GM04503 (cell line): ENCODE measurements at places on chromosomes 11 and 22.

DNA sequence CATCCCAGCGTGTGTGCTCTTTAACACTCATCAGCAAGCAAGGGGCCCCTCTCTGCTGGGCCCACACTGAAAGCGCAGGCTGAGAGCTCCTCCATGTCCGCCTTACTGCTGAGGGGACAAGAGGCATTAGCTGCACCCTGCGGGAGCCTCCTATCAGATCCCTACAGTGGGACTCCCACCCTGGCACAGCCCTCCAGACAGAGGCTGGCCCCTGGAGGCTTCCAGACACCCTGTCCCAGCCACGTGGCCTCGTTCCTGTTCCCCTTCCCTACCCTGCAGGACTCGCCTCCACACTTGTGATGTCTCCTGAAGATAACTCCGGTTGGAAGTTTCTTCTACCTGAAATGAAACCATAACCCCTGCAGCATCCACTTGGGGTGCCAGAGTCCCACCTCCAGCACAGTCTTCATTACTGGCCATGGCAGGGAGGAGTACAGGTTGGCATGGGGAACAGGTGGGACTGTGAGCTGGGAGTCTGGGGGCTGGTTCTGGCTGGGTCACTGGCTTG lies 5.0 kb upstream of the SH3BP1 start:
- DNase-seq, result no peak

- no peak for DNase-seq
These were observed 599 bp downstream of the TIMM10B start for GRCh38 chr11:6481924-6482275.

DNA sequence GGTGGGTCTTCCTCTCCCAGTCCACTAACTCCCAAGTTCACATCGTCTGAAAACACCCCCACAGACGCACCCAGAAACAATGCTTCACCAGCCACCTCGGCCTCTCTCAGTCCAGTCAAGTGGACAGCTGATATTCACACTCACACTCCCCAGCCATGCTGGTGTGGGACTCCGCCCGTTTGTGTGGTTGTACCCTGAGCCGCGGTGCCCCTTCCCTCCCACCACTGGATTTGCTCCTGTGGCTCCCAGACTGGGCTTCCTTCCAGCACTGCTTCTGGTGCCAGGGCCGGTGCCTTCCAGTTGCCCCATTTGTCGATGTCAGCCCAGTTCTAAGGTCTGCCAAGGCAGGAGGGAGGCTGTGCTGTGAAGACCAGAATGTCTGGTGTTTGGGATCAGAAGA lies 37.9 kb upstream of the PLET1 start:
- no peak for DNase-seq

GRCh38 chr11:914747-915501 lies 4.3 kb upstream of the CHID1 start:
- DNase-seq, result no peak

- no peak for DNase-seq
These were observed 13.2 kb upstream of the TTC36 start for GRCh38 chr11:118514103-118514502.

GRCh38 chr11:116124922-116125714 lies 620.9 kb upstream of the CADM1 start:
- no peak for DNase-seq

- DNase-seq, result peak; percentile 83
These were observed 223.6 kb downstream of the ADAMTS15 start for GRCh38 chr11:130671801-130672700.

DNA sequence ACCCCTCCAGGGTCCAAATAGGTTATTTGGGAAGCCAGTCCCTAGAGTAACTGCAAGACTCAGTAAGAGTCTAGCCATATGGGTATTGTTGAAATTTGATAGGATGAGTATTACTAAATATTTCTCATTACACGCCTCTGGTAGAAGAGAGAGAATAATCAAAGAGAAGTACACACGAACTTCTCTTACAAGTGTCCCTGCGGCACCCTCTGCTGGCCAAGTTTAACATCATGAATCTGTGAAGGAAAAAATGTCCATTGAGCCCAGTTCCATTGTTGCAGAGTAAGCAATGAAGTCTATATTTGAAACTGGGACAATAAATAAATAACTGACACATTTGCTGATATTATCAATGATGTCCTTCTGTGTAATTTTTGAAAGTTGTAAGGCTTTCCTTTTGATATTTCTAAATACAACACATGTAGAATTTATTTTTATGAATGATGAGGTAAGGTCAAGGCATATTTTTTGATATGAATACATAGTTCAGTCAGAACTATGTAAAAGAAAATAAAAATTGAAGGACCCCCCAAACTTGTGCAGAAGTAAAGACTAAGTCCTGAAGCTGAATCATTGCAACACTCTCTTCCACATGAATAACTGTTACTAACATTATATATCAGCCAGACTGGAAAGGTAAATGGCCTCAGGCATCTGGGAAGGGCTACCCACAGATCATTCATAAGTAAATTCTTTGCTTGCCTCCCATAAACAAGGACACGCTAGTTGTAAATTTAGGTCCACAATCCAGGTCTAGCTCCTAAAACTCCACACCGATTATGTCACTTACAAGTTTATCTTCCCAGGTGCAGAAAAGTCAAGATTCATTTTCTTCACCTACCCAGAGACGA lies 10.0 kb downstream of the OR51L1 start:
- peak; percentile 8 for DNase-seq

DNA sequence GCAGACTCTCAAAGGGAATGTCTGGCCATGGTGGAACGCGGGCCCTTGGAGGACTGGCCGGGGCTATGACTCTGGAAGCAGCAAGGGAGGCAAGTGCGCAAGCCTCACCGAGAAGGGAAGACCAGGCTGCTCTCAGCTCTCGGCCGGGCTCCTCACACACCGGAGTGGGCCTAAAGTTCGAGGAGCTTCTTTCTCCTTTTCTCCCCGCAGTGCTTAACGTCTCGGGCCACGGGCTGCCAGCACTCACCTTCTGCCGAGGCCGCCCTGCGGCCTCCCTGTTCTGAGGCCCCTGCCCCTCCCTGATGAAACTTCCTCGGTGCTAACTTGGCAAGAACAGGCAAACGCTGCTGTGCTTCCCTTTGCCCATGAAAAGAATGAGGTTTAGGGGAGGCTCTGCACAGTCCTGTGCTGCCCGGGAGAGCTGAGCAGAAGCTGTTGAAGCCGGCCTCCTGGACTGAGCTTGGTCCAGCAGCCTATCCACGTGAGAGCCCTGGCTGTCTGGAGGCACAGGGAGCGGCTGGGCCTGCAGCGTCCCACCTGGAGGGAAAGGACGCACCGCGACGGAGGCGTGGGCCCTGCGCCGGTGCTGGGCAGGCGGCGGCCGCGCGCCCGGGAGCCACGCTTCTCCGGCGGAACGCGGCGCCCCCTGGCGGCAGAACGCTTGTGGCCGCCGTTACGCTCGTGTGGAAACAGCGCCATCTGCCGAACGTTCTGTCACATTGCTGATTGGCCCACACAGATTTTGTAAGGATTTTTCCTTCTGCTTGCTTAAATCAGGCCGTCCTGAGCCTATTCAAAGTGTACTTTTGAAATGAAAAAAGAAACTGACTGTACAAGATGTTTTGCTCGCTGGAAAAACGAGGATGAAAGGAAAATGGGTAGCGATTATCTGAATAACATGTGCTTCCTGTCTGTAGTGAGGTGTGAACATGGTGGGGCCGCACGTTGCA lies 65.0 kb upstream of the TMEM45B start:
- DNase-seq, result no peak

DNA sequence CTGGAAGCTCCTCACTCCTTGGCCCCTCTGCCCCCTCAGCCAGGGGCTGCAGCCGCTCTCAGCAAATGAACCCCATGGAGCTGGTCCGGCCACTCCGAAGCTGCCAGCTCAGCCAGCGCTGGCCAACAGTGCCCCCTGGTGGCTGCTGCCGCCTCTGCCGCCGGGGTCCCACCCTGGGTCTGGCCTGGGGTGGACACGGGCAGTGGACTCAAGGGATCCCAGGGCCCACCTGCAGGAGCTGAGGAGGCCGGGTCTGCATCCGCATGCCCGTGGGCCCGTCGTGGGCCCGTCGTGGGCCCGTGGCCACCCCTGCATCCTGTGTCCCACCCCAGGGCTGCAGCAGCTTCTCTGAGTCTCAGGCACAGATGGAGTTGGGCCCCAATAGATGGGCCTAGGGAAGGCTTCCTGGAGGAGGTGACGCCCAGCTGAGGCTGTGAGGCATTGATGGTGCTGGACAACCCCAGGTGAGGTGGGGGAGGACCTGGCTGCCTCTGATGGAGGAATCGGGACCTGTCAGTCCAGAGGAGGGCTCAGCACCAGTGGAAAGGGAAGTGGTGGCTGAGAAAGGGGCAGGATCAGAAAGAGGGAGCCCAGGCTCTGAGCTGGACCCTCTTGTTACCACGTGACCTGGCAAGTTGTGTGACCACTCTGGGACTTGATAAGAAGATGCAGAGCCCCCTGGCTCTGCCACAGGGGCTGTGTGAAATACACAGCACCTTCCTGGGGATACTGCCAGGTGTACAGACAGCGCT lies 522.3 kb downstream of the BRD1 start:
- DNase-seq, result no peak

- no peak for DNase-seq
These were observed 11.3 kb downstream of the PHLDA2 start for GRCh38 chr11:2917842-2918490.

- DNase-seq, result no peak
These were observed 21.4 kb downstream of the TPBGL start for GRCh38 chr11:75261902-75262361.

- DNase-seq, result peak; percentile 79
These were observed 204.4 kb downstream of the ADAMTS15 start for GRCh38 chr11:130652671-130653335.

DNA sequence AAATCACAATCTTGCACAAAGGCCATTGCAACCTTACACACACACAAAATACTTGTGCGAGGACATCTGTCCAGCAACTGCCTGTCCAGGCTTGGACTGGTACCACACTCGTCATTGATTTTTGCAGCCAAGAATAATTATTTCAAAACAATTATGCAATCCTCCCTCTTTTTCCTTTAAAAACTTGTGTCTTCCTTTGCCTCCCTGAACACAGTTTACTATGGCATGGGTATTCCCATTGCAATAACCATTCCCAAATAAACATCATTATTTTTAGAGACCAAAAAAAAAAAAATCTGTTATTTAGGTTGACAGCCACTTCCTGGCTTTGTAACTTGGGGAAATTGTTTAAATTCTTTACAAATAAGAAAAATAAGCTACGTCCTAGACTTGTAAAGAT lies 54.0 kb downstream of the C11orf91 start:
- no peak for DNase-seq

GRCh38 chr11:128565881-128566280 lies 21.5 kb downstream of the ETS1 start:
- no peak for DNase-seq

DNA sequence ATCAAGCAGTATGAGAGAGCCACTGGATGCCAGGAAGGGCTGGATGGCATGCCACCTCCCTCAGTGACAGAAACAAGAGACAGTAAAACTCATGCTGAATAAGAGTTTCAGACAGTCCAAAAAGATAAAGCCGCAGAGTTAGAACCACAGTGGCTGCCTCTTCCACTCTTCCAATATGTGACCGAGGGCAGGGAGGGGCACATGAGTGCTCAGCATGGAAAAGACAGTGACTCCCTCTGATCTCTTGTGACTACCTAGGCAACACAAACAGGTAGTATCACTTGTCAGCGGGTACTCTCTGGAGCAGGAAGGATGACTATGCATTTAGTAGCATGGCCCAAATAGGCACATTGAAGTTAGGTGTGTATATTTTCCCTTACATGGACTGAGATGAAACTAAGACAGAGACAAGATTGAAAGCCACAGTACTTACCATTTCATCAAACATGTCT lies 295.4 kb downstream of the CADM1 start:
- no peak for DNase-seq

DNA sequence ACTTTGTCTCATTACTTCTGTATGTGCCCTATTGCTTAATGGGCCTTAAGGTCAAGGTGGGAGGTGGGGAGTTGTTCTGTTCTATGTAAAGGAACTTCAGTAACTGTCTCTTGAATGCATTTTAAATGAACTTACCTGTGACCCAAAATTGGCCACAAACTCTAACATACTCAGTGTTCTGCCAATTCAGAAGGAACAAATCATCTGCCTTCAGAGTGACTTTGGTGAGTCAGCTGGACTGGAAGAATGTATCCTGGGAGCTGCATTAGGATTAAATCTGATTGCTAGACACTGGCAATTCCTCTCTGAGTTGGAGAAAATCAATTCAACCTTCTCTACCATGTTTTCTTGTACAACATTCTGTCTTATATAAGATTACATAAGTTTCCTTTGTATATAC lies 1104.8 kb downstream of the DLG2 start:
- no peak for DNase-seq

DNA sequence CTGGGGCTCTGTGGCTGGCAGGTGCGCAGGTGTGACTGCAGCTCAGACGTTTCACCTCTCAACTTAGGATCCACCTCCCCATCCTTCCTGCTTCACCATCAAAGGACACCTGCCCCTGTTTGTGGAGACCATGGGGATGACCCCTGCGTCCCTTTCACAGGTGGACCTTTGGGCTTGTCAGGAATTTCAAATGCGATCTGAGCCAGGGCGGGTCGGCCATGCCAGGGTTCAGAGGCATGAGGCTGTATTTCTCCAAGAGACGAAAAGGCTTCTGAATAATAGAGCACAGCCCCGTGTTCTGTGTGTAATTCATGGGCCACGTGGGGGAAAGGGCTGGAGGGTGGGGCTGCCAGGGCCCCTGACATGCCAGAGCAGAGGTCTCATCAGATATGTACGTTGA lies 668.0 kb downstream of the BRD1 start:
- no peak for DNase-seq

DNA sequence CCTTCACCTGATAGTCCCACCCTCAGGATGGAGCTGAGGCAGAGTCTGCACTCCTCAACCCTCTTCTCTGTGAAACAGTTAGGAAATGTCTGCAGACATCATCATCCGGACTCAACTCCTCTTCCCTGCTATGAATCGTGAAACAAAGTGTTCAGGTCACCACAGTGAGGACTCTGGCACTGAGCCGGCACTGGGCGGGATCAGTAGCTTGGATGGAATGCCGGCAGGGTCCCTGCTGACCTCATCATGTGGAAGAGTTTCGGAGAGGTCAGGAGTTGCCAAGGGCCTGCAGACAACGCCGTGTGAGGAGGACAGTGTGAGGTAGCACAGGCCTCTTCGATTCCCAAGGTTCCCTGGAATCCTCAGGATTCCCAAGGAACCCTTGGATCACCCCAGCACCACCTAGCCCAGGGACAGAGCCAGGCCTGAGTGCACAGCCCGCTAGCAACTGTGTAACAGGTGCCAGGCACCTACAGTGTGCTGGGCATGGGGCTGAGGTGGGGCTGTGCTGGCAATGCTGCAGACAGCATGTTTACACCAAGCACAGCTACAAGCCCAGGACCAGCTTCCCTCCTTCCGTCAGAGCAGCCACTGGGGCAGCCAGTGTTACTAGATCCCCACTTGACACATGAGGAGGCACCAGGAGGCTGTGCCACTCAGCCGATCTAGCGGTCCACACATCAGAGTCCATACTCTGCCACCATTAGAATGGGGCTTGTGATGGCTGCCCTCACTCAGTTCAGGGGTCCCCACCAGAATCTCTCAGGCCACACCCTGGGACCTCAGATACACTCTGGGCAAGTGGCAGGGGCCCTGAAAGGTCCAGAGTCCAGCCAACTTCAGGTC lies 693 bp upstream of the LINC01488 start:
- no peak for DNase-seq

DNA sequence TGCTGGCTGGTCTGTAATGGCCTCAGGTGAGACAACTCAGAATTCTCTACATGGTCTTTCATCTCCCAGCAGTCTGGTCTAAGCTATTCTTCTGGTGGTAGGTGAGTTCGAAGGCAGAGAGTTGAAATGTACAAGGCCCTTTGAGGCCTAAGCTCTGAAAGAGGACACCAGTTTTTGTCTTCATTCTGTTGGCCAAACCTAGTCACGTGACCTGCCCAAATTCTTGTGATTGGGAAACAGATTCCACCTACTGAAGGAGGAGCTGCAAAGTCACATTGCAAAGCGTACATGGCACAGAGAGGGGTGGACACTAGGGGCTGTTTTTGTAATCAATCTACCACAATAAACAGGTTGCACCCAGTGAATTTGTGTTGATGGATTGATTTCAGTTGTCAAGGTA lies 193.5 kb downstream of the NAV2 start:
- no peak for DNase-seq
